ENCODE measurements at places on chromosomes 6 and 20. TPM values are rescaled to one million over a fixed set of nuclear protein-coding genes. Genes with fewer than 3 reads are reported as not detected.

DNA sequence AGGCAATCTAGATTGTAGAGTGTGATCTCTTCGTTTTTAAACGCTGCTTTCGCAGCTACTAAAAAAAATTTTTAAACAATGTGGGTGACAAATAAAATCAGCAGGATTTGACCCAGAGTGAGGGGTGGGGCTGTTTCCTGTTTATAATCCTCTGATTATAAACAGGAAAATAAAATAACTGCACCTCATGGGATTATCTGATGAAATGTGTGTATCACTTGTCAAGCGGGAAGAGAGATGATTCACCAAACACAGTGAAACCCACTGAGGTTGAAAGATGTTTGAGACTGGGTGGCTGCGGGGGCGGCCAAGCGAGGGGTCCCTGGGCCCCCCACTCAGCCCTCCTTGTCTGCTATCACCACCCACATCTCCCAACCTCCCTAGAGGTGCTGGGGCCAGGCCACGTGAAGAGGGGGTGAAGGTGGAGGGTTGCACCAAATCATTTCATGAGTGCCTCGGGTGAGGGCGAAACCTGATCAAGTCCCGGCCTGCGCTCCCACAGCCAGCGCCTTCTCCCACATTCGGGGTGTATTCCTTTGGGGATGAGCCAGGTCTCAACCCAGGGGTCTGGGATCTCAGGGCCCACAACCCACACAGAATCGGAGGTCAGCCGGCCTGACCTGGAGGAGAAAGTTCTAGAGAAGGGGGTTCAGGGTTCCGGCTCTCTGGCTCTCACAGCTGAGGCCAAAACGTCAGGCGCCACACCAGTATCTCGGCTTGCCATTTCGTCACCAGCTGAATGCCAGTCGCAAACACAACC lies 212.5 kb downstream of the BMP7 start:
- no peak for DNase-seq

- no peak for DNase-seq
Measured at GRCh38 chr6:21842875-21843645, 249.5 kb downstream of the SOX4 start.

GRCh38 chr6:4256969-4257368 lies 121.6 kb upstream of the ECI2 start:
- no peak for DNase-seq

Gene PEX3
- polyA plus RNA-seq: 46.9 TPM

DNA sequence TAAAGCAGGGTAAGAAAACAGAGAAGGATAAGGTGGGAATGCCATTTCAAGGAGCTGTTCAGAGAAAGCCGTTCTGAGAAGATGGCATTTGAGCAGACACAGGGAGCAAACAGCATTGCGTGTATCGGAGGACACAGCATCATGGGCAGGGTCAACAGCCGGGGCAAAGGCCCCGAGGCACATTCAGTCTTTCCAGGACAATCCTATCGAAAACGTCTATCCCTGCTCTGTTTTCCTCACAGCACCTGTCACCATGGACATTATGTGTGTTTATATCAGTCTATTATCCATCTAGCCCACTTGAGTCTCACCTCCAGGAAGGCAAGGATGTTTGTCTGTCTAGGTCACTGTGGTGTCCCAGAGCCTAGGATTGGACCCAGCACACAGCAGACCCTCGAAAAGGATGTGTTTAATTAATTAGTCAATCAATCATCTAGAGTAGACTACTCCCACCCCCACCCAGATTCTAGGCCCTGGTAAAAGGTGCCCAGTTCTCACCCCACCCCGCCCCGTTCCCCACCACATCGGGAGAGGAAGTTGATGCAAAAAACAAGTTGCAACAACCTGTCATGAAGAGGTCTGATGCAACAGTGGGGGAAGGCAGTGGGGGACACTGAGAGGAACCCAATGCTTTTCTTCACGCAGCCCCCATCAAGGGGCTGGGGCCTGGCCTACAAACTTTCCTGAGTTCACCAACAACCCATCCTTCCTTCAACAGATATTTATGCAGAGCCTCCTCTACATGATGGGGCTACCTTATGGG lies 66.6 kb downstream of the PREX1 start:
- DNase-seq: no peak

- DNase-seq: no peak
Measured at GRCh38 chr6:30446259-30446658, 43.0 kb upstream of the HLA-E start.

- no peak for DNase-seq
Measured at GRCh38 chr6:21556968-21557721, 36.4 kb upstream of the SOX4 start.

DNA sequence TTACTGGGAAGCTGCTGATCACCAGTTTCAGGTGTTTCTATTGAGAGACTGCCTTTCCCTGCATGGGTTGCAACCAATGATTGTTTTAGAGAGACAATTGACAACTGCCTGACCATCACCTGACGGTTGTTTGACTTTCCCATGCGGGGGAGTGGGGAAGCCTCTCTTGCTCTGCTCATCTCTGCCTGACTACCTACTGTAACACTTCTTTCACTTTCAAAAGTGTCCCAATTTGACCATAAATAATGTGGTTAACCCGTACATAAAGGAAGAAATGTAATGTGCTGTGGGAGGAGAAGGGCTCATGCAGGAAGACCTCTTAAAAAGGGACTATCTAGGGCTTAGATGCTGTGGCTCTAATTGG lies 122.1 kb upstream of the PHACTR1 start:
- DNase-seq: no peak

Gene NR2E1
- polyA plus RNA-seq: not detected

- no peak for DNase-seq
Measured at GRCh38 chr20:62367136-62367632, at the start of gene LAMA5. LAMA5 (minus strand) TSS chr20:62367312; CDS start chr20:62367245, 67 bp downstream.

DNA sequence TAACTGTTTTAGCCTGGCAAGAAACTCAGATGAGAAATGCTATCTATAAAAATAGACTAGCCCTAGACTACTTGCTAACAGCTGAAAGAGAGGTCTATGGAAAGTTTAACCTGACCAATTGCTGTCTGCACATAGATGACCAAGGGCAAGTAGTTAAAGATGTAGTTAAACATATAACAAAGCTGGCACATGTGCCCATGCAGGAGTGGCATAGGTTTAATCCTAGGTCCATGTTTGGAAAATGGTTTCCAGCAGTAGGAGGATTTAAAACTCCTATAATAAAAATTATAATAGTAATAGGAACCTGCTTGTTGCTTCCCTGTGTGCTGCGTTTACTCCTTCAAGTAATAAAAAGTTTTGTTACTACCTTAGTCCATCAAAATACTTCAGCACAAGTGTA lies 51.2 kb upstream of the ADGRF4 start:
- no peak for DNase-seq

Gene KHDRBS2
- 2.3 TPM for polyA plus RNA-seq

DNA sequence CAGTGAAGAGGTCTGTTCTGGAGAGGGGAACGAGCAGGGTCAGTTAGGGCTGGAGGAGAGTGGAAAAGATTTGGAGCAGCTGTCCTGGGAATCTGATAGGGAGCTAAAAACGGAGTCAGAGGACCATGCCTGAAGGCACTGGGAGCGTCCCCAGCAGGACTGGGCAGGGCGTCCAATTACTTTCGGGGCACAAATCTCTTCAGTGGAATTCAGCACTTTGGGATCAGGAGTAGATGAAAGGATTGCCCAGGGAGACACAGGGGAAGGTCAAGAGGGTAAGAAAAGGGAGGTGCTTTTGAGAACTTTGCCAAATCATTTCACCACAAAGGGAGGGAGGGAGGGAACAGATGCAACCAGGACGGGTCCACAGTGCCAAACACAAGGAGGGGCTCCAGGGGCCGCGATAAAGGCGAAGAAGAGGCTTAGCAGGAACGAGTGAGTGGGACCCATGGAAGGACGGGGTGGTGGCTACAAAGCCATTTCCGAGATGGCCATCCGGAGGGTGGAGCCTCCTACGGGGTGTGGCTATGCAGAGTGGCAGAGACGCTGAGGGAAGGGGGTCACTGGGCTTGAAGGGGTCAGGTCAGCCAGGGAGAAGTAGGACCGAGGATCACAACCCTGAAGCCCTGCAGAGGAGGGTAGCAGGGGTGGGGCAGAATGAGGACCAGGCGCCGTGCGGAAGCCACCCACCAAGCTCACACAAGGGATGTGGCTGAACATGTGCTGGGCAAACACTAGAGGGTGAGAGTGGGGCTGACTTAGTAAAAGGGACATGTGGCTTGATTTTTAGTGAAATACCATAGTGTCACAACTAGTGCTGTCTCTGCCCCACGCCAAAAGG lies 180.0 kb upstream of the RREB1 start:
- no peak for DNase-seq

GRCh38 chr6:127533011-127533410 lies 13.9 kb upstream of the MTCL3 start:
- no peak for DNase-seq

Gene KCNG1
- polyA plus RNA-seq: 8.7 TPM

- DNase-seq: no peak
Measured at GRCh38 chr6:101711518-101711917, 318.0 kb downstream of the GRIK2 start.

Gene OPRM1
- polyA plus RNA-seq: not detected

DNA sequence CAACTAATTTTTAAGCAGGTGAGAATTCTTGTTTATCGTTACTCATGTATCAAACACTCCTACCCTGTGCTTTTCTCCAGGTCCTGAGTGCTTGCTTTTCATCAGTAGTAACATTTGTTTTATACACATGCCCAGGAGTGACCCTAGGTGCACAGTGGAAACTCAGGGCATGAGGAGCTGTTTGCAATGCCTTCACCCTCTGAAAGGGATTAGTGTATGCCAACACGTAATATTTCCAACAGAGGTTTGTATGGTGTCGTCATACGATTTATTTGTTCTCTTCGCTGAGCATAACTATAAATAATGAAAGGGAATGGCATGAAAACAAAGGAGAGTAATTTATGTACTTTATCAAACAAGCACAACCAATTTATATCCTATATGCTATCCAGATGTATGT lies 537.4 kb upstream of the MMS22L start:
- no peak for DNase-seq

DNA sequence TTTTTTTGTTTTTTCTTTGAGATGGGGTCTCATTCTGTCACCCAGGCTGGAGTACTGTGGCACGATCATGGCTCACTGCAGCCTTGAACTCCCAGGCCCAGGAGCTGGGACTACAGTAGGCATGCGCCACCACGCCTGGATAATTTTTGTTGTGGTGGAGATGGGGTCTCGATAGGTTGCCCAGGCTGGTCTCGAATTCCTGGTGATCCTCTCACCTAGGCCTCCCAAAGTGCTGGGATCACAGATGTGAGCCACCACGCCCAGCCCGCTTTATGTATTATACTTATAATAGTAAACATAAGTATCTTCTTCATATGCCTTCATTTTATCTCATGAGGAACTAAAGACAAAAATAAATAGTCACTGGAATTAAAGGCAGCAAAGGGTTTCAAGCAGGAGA lies 63.5 kb downstream of the GINS1 start:
- DNase-seq: no peak

Gene GSTA5
- not detected for polyA plus RNA-seq

DNA sequence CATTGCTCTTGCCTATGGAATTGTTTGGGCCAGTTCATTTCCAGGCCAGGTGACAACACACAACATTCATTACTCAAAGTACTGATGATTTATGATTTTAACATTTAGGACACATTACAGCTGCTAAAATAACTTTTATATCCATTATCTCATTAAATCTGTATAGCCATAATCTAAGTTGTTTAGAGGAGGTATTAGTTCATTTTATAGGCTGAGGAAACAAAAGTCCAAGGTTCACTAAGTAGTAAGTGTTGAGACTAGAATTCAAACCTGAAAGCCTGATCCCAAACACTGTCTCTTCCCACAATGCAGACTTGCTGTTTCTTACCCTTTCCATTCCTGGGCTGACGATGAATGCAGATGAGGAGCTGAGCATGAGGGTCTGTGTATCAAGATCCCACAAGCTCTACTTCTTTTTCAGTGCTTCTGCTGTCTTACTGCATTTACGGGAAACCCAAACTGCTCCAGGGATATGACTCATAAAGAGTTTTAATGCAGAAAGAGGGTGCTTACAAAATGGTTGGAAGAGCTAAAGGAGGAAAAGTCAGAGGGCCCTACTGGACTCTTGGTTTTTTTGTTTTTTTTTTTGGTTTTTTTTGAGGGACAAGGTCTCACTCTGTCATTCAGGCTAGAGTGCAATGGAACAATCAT lies 17.9 kb downstream of the TENT5A start:
- no peak for DNase-seq

Gene SIRPD
- not detected for polyA plus RNA-seq

- no peak for DNase-seq
Measured at GRCh38 chr6:36752187-36752885, 54.7 kb downstream of the RAB44 start.

Gene AAR2
- polyA plus RNA-seq: 43.2 TPM

DNA sequence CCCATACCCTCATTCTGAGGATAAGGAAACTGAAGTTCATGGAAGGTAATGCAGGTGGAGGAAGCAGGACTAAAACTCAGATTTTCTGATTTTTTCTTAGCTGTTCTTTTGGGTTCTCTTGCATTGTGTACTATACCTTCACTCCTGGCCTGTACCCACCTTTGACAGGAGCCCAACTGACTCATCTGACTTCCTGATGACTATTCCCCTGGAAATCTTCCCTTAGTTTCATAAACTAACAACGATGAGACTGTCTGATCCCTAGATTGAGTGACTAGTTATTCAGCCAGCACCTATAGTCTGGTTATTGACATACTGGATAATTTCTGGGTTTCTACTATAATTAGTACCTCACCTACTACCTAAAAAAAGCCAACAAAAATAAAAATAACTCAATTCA lies 10.1 kb downstream of the CRYBG1 start:
- DNase-seq: no peak

Gene PLCB4
- 8.5 TPM for polyA plus RNA-seq

Gene LCA5
- polyA plus RNA-seq: 12.3 TPM

Gene SEMG1
- polyA plus RNA-seq: not detected

DNA sequence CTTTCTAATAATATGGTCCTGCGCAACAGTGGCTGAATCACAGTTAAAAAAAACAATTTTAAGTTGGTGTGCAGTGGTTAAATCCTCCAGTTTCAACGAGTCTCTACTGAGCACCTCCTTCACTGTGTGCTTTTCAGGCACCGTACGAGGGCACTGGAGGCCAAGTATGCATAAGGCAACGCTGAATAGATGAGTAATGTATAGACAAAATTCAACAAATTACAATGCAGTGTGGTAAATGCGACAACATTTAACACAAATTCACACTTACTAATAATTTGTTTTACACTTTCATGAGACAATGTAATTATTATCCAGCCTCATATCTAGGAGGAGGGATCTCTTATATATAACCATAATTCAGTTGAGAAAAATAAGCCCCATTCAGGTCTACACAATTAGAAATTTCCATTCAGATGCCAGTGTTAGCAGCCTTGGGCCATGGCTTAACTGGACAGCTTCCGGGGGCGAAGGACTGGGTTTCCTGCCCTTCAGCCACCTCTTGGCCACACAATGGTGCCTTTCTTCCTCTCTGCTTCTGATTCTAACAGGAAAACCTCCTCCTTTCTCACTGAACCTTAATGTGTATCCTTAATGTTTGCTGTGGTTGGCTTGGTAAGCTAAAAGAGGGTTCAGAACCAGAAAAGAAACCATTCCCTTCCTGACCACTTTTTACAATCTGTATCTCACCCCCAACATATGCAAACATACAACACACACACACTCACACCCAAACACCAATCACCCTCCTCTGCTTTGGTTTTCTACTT lies 51.9 kb downstream of the B4GALT5 start:
- no peak for DNase-seq
